ENCODE measurements at places on chromosomes 11 and 22.
A peak's percentile ranks its signal among the peaks of the same experiment; 100 is the strongest.

DNA sequence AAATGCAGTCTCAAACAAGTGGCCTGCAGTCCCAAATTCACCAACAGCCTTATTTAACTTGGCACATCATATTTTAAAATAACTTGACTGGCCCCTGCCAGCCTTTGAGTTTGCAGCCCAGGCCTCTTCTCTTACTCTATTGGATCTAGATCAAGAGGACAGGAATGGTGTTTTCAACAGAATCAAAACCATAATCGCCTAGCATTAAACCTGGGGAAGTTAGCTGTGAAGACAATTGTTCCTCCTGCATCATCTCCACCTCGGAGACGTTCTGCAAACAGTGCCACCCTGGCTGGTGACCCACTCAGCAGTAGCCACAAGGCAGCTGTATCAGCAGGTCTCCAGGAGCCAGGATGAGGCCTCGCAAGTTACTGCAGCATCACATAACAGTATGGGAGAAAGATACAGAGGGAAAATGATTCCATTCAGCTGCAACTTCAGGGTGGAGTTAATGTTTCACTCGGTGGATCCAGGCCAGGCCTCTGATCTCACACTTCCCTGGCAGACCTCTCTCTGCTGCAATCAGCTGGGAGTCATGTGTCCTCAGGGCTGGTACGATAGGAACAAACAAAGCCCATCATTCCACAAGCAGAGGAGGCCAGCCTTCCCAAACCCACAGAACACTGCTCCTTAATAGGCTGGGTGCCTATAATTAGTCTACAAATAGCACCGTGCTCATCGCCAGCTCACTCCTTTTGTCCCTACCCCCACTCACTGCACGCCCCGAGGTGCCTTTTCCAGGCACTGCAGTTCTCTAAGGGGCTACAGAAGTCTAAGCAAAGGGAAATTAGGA is 18.6 kb upstream of the SCN2B start:
- DNase-seq, result no peak

DNA sequence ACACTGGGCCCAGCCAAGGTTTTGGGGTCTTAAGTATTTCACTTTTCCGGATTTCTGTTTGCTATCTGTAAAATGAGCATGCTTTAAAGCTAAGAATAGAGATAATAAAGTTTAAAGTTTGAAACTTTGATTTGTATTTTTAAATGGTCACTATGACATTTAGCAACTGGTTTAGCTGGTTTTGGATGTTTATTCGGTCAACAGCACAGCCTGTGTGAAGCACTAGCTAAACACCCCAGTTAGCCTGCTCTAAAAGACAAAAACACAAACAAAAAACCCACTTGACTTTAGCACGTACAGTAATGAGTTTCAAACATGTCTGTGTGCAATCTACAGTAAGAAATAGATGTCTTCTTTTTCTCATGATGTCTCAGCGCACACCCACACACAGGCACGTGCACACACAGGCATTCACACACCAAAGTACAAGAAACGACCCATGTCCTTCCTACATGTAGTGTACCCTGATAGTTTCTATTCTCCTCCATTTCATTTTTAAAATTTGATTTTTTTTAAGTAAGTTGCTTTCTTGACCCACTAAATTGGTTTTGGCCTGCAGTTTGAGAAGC is 29.4 kb downstream of the SLC1A2 start:
- no peak for DNase-seq

GRCh38 chr11:122107566-122107965 is 8.4 kb downstream of the BLID start:
- DNase-seq, result no peak

DNA sequence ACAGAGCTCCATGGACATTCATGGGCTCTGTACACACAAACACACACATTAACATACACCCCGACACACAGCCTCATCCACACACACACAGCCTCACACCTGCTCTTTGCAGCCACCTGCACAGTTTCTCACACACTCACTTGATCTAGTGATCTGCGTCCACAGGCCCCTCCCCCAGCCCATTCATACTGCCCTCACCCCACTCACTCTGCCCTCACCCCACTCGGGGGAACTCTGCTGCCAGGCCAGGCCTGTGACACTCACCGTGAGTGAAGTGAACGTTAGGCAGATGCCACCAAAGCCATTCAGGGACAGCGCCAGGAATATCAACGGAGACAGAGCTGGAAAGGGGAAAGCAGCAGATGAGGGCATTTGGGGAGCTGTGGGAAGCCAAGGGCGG is 15.0 kb downstream of the SLC43A1 start:
- no peak for DNase-seq

GRCh38 chr11:55854704-55855103 is 16.2 kb downstream of the OR5D16 start:
- DNase-seq, result no peak

GRCh38 chr11:133832991-133833897 is 12.1 kb downstream of the SPATA19 start:
- no peak for DNase-seq

DNA sequence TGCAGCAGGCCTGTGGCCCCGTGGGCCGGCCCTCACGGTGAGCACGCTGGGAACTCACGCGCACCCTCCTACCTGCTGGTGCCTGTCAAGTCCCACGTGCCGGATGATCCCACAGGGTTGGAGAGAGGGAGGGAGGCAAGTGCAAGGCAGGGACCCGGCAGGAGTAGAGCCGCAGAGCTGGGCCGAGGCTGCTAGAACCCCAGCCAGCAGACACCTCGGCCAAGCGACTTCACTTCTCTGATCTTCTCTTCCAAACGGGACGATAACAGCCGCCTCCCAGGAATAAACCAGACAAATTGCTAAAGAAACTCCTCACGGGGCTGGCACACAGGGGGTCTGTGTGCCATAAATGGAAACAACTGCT is 1232.8 kb downstream of the TBC1D22A start:
- no peak for DNase-seq

- peak; percentile 87 for DNase-seq
Measured at GRCh38 chr22:17366830-17367229, 2.4 kb upstream of the CECR2 start.

- no peak for DNase-seq
Measured at GRCh38 chr11:113401718-113402117, 14.1 kb downstream of the ANKK1 start.

DNA sequence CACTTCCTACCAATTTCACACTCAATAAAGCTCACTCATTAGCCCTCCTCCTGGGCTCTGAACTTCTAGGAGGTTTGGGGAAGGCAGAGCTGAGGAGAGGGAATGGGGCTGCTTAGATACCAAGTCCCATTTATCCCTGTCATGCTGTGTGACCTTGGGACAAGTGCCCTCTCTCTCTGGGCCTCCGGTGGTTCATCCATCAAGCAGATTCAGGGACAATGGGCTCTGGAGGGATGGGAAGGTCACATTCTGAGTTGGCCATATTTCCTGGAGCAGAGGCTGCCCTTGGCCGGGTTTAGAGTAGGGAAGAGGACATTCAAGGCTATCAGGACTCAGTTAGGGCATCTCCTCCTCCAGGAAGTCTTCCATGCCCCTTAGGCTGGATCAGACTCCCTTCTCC is 66.7 kb downstream of the PDE2A start:
- DNase-seq, result no peak

GRCh38 chr22:20084547-20085413 is 4.7 kb downstream of the DGCR8 start:
- peak; percentile 89 for DNase-seq

DNA sequence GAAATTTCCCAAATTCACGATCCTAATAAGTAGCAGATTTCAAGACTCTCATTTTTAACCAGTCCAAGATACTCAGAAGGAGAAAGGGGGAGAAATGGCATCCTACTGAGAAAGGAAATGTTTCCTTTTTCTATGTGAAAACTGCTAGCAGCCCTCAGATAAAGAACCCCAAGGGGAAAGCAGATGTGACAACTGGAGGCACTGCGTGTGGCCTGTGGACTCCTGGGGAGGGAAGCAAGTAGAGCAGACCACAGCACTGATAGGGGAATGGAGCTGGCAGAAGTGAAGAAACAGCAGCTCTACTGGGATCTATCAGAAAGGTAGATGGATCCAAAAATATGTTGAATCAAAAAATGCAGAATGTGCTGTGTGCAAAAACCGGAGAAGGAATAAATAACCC is 239.7 kb upstream of the API5 start:
- DNase-seq, result peak; percentile 30

DNA sequence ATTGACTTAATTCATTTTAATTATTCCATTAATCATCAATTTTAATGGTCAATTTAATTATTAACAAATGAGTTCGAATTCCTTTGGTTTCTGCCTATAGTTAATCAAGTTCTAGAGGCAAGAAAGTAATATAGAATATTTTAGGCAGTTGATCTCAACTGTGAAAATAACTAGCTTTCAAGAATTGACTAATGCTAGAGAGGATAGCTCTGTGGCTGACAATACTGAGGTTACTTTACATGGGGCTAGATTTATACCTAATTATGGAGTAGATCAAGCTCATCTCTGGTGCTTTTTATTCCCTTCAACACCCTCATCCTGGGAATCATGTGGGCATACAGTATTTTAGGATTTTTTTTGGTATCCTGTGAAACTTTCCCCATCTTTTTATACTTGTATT is 259.4 kb downstream of the GRM5 start:
- no peak for DNase-seq

GRCh38 chr11:24697522-24698111 is 200.8 kb downstream of the LUZP2 start:
- no peak for DNase-seq

GRCh38 chr22:17569971-17570511 is 6.7 kb downstream of the SLC25A18 start:
- DNase-seq, result no peak

DNA sequence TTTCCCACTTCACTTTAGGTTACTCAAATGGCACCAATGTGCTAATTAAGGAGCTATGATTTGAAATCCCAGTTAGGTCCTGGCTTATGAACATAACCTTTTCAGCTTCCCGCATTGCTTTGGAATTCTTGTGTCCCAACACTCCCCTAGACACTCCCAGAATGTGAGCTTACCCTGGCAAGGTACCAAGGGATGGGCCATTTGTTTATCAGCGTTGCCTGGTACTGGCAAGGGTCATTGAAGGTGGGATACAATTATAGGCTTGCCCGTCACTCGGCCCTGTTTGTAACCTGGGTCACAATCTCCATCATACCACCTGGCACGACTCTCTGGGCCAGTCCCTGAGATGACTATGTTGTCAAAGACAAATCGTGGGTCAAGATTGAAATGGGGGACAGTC is 5.4 kb downstream of the CSRP3 start:
- no peak for DNase-seq

DNA sequence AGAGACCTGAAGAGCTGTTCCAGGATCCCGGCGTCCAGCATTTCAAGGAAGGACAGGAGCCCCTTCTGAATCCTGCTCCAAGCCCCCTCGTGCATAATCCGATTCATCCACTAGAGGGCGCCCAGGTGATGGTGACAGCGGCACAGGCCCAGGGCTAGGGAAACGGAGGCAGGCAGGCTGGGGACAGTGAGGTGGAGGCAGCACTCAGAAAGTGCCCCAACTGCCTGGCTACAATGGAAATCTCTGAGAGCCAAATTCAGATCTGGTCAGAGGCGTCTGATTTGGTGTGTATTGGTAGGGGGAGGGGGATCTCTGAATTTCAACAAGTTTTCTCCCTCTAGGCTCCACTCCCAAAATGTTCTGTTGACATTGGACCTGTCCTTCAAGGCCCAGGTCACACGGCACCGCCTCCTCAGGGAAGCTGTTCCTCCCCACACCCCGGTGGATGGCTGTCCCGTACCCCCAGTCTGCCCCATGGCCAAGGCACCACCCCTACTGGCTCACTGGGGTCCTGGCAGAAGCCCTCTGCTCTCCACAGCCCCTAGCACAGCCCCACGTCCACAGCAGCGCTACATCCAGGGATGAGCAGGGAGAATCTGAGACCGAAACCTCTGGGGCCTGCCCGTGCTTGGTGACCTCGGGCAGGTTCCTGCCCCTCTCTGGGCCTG is 142.9 kb downstream of the CRYBB2 start:
- peak; percentile 97 for DNase-seq

- no peak for DNase-seq
Measured at GRCh38 chr11:35582033-35582432, 36.2 kb upstream of the FJX1 start.

DNA sequence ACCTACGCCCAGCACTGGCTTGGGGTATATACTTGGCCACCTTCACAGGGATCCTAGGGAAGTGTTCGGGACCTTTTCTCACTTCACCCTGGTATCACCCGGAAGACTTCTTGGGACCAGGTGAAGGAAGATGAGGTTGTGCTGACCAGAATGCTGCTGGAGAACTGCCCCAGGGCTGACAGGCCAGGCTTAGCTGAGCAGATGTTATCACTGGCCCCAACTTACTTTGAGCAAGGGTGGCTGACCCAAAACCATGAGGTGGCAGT is 4.5 kb downstream of the FTH1 start:
- no peak for DNase-seq

GRCh38 chr11:101011881-101012280 is 117.7 kb downstream of the PGR start:
- no peak for DNase-seq

GRCh38 chr22:45878051-45878781 is 98.7 kb downstream of the WNT7B start:
- no peak for DNase-seq

DNA sequence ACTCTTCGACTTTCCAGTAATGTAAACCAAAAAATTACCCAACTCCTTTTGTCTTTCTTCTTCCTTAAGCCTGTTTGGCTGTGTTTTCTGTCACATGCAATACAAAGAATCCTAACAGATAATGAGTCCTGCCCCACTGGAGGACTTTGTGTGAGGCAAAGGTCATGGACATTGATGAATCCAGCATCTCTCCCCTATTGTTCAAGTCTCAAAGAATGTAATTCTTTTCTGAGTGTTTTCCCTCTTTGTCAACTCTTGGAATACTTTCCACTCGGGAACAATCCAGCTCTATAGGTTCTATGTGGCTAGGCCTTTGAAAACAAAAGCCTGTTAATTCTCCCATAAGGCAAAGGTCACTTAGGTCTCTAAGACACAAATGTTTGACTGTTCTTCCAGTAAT is 100.7 kb downstream of the FAR1 start:
- DNase-seq, result no peak

DNA sequence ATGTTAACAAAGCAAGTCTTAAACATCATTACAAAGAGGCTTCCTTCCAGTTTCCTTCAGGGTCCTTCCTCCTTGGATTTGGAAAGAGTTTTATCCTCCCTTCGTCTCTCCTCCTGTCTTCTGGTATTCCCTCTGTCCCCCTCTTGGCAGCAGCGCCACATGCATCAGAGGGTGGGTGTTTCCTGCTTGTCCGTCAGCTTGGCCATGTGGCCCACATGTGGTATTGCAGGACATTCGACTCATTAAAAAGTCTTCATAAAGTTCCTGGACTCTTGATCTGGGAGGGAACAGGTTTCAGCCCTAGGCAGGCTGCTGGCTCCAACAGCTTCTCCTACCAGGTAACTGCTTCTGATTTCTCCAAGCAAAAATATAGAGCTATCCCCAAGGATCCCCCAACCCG is 189.8 kb downstream of the CSNK2A3 start:
- DNase-seq, result peak; percentile 60

DNA sequence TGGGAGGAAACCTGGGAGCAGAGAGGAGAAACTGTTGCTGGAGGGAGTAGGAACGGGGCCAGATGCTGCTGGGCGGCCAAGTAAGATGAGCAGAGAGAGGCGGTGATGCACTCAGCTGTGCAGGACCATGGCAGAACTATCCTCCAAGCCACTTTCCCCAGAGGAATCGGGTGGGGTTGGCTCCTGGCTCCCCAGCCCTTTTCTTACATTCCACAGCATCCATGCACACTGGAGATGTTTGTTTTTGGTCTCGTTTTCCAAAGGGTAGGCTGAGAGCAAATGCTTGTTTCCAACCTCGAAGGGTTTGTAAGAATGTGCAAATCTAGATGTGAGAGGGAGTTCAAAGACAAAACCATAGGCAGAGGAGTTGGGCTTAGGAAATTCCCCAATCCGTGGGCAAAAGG is 73.2 kb downstream of the DBX1 start:
- no peak for DNase-seq

GRCh38 chr22:25759825-25760231 is 17.8 kb downstream of the MYO18B start:
- DNase-seq, result no peak
